A549 treated with Mapracorat at 1 μM for 4 hours (cell line): ENCODE measurements at places on chromosomes 16 and 17. TPM values are rescaled to one million over a fixed set of nuclear protein-coding genes. Genes with fewer than 3 reads are reported as not detected.

Gene CD300H
- total RNA-seq: 0.31 to 0.57 TPM in 2 of 5 replicates, not detected in the others

Gene ZG16B
- 0.34 to 0.96 TPM (median 0.80 TPM) in 5 replicates for total RNA-seq

Gene RPS15A
- total RNA-seq: 2,149 to 2,893 TPM (median 2,359 TPM) in 5 replicates

Gene PLEKHG4
- total RNA-seq: 9.7 to 17.3 TPM (median 14.6 TPM) in 5 replicates

Gene RRAD
- total RNA-seq: 27.6 to 46.6 TPM (median 39.4 TPM) in 5 replicates

Gene KRT20
- total RNA-seq: 0.17 to 0.45 TPM (median 0.26 TPM) in 5 replicates

Gene ABCC6
- total RNA-seq: 0.70 to 1.8 TPM (median 0.95 TPM) in 5 replicates

Gene SLC47A2
- total RNA-seq: 0.08 to 0.23 TPM (median 0.13 TPM) in 4 of 5 replicates, not detected in the other

Gene HS3ST4
- total RNA-seq: not detected in 5 replicates

Gene TAC4
- total RNA-seq: not detected in 5 replicates

Gene PLD6
- 5.9 to 8.4 TPM (median 6.7 TPM) in 5 replicates for total RNA-seq

Gene FNDC8
- total RNA-seq: 0.10 to 0.28 TPM (median 0.10 TPM) in 3 of 5 replicates, not detected in the others

Gene CCR7
- 0.94 to 1.3 TPM (median 1.2 TPM) in 5 replicates for total RNA-seq

Gene CMTM1
- total RNA-seq: 0.49 to 1.8 TPM (median 1.1 TPM) in 5 replicates

Gene TMEM100
- 0.15 TPM in 1 of 5 replicates, not detected in the others for total RNA-seq

Gene SRCIN1
- total RNA-seq: 1.3 to 2.9 TPM (median 2.4 TPM) in 5 replicates

Gene PRSS33
- total RNA-seq: not detected in 5 replicates

Gene WFIKKN2
- total RNA-seq: not detected in 5 replicates

Gene SHISA6
- total RNA-seq: not detected in 5 replicates

Gene PPM1E
- total RNA-seq: 0.02 to 0.08 TPM (median 0.05 TPM) in 5 replicates

Gene IL34
- total RNA-seq: 0.36 to 0.56 TPM (median 0.51 TPM) in 5 replicates

Gene NPIPB9
- 0.88 to 2.5 TPM (median 1.5 TPM) in 5 replicates for total RNA-seq

Gene SDK2
- total RNA-seq: 0.91 to 1.6 TPM (median 1.3 TPM) in 5 replicates

Gene SOCS1
- 2.9 to 11.1 TPM (median 7.7 TPM) in 5 replicates for total RNA-seq

Gene EVI2B
- total RNA-seq: 0.07 to 0.08 TPM in 2 of 5 replicates, not detected in the others

Gene CA7
- total RNA-seq: 0.08 TPM in 1 of 5 replicates, not detected in the others

Gene INPP5K
- 21.6 to 25.3 TPM (median 24.5 TPM) in 5 replicates for total RNA-seq

Gene CDK12
- total RNA-seq: 28.0 to 38.9 TPM (median 34.2 TPM) in 5 replicates

Gene KRTAP4-5
- not detected in 5 replicates for total RNA-seq

Gene TELO2
- 21.9 to 44.1 TPM (median 39.5 TPM) in 5 replicates for total RNA-seq

Gene TEKT1
- 0.04 to 0.23 TPM (median 0.07 TPM) in 4 of 5 replicates, not detected in the other for total RNA-seq

Gene NCBP3
- total RNA-seq: 27.5 to 31.2 TPM (median 30.0 TPM) in 5 replicates

Gene PRSS8
- total RNA-seq: 1.1 to 2.2 TPM (median 1.5 TPM) in 5 replicates

Gene SPNS2
- 7.6 to 15.2 TPM (median 10.6 TPM) in 5 replicates for total RNA-seq

Gene GRAP
- total RNA-seq: 0.20 to 0.50 TPM (median 0.29 TPM) in 5 replicates
